Activated T-helper 17 cell treated with anti-CD3 and anti-CD28 coated beads, Interleukin-2, amount 50 U/mL, for 72 hours (primary cell): ENCODE measurements at places on chromosomes 7 and 10. TPM values are rescaled to one million over a fixed set of nuclear protein-coding genes. Genes with fewer than 3 reads are reported as not detected.

The PBLD gene
- total RNA-seq, result 0.58 TPM

The TMEM120A gene
- total RNA-seq, result 30.5 TPM

The GRID2IP gene
- 0.32 TPM for total RNA-seq

The PRKG1 gene
- not detected for total RNA-seq

The NRG3 gene
- not detected for total RNA-seq

The IGF2BP3 gene
- 0.42 TPM for total RNA-seq

The CALN1 gene
- not detected for total RNA-seq

The AKR1C2 gene
- not detected for total RNA-seq

The SPAG6 gene
- not detected for total RNA-seq

The SFTPA1 gene
- not detected for total RNA-seq

The DLX5 gene
- not detected for total RNA-seq

The SPDYE9 gene
- total RNA-seq, result not detected

DNA sequence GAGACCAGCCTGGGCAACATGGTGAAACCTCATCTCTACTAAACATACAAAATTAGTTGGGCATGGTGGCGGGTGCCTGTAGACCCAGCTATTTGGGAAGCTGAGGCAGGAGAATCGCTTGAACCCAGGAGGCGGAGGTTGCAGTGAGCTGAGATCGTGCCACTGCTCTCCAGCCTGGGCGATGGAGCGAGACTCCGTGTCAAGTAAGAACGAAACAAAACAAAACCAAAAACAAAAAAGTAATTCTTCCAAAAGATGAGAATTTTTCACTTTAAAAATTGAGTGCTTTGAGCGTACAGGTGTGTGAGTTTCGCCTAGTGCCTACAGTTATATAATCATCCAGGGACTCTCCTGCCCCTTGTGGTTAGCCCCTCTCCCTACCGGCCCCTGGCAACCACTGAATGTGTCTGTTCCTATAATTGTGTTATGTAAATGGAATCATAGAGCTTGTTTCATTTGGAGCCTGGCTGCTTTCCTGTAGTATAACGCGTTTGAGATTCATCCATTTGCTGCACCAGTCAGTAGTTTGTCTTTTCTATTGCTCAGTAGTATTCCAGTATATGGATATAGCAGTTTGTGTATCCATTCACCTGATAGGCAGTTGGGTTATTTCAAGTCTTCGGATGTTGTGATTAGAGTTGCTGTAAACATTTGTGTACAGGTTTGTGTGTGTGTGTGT, 80.0 kb downstream of the RBM33 start:
- no peak for ATAC-seq

DNA sequence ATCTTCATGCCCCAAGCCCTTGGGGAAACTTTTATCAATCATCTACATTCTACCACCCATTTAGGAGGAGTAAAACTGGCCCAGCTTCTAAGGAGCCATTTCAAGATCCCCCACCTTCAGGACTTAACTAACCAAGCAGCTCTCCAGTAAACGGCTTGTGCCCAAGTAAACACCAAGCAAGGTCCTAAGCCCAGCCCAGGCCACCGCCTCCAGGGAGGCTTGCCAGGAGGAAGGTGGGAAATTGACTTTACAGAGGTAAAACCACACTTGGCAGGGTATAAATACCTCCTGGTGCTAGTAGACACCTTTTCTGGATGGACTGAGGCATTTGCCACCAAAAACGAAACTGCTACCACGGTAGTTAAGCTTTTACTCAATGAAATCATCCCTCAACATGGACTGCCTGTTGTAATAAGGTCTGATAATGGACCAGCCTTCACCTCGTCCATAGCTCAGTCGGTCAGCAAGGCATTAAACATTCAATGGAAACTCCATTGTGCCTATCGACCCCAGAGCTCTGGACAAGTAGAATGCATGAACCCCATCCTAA, 5.6 kb downstream of the AKR1B15 start:
- ATAC-seq, result no peak

GRCh38 chr7:27587429-27587828, 75.3 kb downstream of the HIBADH start:
- no peak for ATAC-seq

DNA sequence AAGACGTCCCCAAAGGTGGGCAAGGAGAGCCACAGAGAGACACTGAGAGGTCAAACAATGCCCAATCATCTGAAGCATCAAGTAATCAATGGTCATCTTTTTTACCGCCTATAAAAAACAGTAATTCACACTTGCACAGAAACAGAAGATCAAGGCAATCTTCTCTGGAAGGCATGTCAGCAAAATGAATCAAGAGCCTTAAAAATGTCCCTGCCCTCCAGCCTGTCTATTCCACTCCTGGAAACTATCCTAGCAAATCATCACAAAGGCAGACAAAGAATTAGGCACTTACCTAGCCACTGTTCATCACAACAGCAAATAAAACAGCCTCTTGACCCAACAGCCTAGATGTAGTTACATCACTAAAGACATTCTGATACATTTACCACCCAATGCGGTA, 48.9 kb downstream of the FAM53B start:
- ATAC-seq, result no peak

- no peak for ATAC-seq
These were observed 13.1 kb downstream of the PHKG1 start for GRCh38 chr7:56079450-56080185.

GRCh38 chr7:41892356-41893100, 189.6 kb upstream of the INHBA start:
- ATAC-seq, result no peak

DNA sequence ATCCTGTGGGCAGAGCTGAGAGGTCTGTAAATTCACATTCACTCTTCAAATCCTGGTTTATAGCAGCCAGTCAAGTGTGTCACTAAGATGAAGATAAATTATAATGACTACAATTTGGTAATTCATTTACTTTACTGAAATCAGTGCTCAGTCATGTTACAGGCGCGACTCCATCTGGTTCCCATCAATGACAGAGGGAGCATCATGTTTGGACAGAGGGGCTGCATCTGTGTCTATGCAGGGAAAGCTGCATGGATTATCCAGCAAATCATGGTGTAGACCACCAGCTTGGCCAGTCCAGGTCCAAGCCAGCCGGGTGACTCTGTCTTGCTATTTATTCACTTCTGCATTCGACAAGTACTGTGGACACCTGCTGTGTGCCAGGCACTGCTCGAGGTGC, 214.1 kb upstream of the ZNF32 start:
- no peak for ATAC-seq

DNA sequence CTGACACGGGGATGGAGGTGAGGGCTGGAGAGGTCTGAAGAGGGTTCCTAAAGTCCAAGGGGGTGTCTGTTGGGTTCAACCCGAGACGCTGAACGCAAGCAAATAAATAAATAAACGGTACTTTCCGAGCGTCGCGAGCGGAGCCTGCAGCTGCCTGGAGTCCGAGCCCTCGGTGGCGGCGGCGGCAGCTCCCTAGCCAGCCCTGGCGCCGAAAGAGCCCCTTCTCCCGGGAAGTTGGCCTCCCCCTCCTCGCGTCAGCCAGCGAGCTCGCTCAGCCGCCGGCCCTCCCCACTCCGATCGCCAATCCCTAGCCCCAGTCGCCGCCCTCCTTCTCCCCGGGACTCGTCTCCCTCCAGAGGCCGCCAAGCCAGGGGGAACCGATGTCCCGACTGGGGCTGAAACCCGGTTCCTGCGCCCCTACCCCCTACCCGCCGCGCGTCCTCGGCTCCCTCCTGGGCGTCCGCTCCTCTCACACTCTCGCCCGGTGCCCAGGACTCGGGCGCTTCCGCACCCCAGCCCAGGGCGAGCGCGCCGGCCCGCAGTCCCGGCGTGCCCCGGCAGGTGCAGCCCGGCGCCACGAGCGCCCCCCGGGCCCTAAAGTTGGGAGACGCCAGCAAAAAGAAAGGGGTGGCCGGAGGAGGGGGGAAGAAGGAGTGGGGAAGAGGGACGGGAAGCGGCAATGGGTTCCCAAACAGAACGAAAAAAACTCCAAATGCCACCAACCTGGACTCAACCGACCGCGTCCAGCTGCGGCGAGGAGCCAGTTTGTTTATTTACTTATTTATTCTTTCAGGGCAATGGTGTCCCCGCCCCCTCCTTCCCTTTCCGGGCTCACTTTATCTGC, at the start of gene GFRA1:
Gene GFRA1 (minus strand): TSS at position 767 of the 844 bp plus-strand sequence. CDS start 1,177 bp downstream, outside the sequence.
- no peak for ATAC-seq

- ATAC-seq, result no peak
These were observed 13.4 kb downstream of the NOD1 start for GRCh38 chr7:30465046-30465810.

- ATAC-seq, result no peak
These were observed 774.0 kb downstream of the DNAJB9 start for GRCh38 chr7:109343678-109344077.

- ATAC-seq, result peak; percentile 43
These were observed 2.8 kb upstream of the LZTS2 start for GRCh38 chr10:100996678-100997359.

DNA sequence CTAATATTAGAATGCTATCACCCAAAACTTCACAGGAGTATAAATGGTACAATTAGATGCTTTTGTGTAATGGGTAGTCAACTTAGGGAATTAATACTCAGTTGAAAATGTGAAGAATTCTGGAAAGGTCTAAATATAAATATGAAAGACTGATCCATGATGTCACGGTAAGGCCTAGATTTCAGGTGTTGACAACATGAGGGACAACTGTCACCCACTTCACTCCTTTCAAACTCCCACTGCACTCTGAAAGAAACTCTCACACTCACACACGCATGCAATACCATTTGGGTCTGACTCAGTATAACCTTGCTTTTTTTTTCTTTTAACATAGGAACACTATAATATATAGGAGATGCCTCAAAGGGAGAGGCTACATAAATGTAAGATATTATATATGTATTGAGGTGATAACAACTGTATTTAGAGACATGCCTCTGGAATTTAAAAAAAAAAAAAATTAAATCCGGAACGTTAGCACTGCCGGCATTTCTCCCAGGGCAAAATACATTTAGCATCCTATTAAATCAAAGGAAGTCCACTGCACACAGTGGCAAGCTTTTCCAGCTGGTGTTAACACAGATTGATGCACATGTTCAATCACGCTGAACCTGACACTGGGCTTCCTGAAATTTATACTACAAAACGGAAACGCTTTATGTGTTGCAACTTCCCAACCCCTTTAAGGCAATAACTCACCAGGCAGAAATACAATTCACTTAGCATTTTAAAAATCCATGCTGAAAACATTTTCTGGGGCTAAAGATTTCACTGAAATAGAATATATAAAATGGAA, 74.9 kb downstream of the RSU1 start:
- ATAC-seq, result no peak

- no peak for ATAC-seq
These were observed 45.3 kb downstream of the RCC1L start for GRCh38 chr7:75028299-75028698.

DNA sequence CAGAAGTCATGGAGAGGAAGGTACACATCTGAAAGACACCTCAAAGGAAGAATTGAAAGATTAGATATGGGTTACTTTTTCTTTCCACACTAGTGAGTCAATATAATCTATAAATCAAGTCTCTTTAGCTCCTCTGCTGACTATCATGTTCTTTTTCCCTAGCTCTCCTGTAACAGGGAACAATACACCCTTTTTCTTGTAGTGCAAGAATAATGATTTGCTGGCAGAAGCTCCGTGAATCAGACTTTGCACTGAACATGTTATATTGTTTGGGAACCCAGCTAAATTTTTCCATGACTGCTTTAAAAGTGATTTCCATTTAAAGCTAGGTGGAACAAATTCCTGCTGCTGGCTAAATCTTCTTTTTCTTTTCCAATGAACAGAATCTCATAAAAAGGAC, 756.6 kb upstream of the C7orf33 start:
- no peak for ATAC-seq

GRCh38 chr7:14024406-14024805, 34.9 kb upstream of the ETV1 start:
- ATAC-seq, result no peak

- ATAC-seq, result no peak
These were observed 102.4 kb downstream of the MDFIC start for GRCh38 chr7:115024276-115024675.

- no peak for ATAC-seq
These were observed 52.4 kb downstream of the MAPK8 start for GRCh38 chr10:48358838-48359237.

DNA sequence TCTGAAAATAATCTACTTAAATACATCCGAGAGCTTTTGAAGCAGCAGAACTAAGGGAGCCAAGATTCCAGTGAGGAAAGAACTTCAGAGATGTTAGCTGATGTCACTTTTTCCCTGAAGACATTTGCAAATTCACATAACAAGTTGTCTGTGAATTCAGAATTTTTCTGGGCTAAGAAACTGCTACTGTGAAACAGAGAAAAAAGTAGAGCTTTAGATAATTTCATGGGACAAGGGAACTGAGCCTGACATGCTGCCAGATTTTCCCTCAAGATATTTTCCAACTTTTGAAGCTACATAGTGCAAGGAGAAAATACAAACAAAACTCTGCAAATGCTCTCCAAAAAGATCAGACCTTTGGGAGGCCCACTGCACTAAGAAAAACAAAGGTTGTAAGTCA, 484.2 kb downstream of the ANKRD7 start:
- ATAC-seq, result no peak

GRCh38 chr7:94050046-94050445, 45.9 kb upstream of the BET1 start:
- no peak for ATAC-seq

GRCh38 chr7:102189756-102190155, 96.9 kb upstream of the SH2B2 start:
- no peak for ATAC-seq

- peak; percentile 87 for ATAC-seq
These were observed at the start of gene LRRTM3 for GRCh38 chr10:66925896-66926715. LRRTM3 (plus strand) TSS chr10:66926036.

GRCh38 chr7:70288781-70289456, 690.6 kb downstream of the AUTS2 start:
- no peak for ATAC-seq

DNA sequence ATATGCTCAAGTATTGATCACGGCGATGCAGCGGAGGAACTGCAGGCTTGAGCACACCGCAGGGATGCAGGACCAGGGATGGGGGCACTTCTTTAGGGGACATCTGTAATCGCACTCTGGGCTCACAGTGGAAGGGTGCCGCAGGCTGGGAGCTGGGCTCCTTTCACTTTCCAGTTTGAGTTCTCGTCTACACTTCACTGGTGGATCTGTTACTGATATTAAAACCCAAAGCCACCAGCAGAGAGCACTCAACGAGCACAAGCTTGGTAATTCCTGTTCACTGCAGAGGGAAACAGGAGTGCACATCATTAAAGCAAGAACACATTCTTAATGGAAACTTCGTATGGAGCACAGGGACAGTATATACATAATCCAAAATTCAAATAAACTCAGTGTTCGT, 91.3 kb downstream of the PARD3 start:
- ATAC-seq, result no peak

- no peak for ATAC-seq
These were observed 37.3 kb downstream of the TMEM60 start for GRCh38 chr7:77760809-77761453.

DNA sequence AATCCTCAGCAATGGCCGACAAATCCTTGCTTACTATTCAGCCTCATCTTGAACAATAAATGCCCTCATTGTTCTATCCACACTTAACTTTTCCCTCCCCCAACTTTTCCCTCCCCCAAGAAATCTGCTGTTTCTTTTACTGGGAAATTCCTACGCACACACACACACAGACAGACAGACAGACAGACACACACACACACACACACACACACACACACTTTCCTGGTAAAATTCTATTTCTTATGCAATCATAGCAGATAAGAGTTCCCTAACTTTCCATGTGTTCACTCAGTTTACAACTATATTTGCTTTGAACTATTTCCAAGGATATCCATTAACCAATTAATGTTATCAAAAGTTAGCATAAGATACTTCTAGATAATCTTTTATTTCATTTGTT, 52.9 kb downstream of the RELN start:
- ATAC-seq, result no peak

- no peak for ATAC-seq
These were observed 9.4 kb downstream of the PIP4K2A start for GRCh38 chr10:22704942-22705341.
